ENCODE measurements at places on chromosomes 4 and X.

GRCh38 chrX:119273420-119274192, 37.5 kb downstream of the PGRMC1 start:
- peak; percentile 68 for DNase-seq

DNA sequence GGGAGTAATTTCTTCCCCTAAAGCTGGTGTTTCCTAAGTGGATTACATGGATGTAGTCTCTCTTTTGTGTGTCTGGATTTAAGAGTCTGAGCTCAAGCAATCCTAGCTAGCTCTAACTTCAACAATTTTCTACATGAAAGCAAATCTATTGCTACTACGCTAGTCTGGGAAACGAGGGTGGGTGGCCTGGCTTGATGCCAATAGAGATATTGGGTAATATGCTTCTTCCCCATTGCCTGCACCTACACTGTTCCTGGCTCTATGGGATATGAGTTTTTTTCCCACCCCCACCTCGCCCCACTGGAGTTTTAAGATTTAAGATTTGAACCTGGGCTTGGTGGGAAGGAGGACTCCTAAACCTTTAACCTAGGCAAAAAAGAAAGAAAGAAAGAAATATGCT, 158.8 kb downstream of the RBM46 start:
- DNase-seq: no peak

DNA sequence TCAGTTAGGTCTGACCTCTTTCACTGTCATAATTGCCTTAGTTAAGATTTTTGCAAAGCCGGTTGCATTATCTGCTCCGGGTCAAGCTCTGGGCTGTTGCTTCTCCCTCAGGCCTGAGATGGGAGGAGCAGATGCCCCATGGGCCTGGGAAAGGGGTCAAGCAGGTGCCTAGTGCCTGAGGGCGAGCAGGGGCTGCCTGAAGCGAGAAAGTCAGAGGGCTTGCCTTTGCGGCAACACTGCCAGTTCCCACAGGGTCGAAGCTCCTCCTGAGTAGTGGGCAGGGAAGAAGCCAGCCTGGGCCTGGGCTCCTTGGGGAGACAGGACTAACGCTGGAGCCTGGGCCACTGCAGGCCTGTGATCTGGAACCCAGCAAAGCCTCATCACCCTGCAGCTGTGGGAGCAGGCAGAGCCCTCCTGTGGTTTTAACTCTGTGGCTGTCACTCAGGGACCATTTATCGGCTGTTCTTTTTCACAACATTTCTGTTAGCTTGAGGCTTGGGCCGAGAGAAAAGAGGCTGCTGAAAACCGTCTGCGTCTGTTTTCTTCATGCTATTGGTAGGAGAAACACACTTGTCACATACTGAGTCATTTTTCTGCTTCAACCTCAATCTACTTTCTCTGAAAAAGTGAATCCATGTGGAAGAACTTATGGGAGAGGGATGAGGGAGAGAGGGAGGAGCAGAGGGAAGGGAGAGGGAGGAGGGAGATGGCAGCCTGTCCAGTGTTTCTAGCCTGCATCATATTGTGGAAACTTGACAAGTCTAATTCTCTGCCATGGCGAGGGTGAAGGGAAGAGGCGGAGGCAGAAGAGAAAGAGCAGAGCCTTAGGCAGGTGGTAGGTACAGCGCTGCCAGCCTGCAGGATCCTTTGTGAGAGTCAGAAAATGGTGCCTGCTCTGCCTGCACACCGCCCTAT, 68.4 kb downstream of the RHOH start:
- no peak for DNase-seq

DNA sequence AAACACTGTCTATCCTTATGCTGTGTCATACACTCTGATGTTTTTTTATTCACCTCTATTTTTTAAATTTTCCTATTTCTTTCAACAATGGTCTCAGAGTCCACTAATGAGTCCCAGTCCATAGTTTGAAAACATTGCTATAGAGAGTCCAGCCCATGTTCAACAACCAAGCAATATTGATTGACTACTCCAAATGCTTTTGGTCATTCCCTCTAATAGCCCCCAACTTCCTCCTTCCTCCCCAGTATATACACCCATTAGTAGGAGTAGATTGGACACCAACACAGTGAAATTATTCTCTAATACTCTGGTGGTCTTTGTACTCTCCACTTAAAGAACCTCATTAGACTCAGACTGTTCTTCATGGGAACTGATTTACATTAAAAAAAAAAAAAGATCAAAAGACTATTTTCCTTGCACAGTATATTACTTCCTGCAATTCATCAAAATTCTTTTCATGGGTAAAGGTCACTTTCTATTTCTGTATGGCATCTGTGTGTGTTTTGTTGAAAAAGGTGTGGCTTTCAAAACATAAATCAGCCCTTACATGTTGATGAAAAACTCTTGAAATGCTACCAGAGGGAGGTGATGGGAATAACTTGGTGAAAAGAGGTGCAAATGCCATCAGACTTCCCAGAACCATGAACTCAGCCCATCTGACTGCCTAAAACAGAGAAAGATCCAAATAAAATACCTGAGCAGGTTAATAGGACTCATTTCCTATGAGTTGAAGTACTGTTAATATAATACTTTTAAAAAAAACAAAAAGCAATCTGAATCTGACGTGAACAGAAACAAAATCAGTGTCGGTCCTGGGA, 250.3 kb upstream of the KLF3 start:
- DNase-seq: no peak

GRCh38 chr4:153731239-153731638, 28.6 kb downstream of the RNF175 start:
- no peak for DNase-seq

GRCh38 chrX:78957768-78958130, 12.6 kb downstream of the P2RY10 start:
- DNase-seq: no peak

- no peak for DNase-seq
Observed at GRCh38 chr4:155972098-155972497, 18.4 kb upstream of the CTSO start.

Measured in activated T-cell treated with anti-CD3 and anti-CD28 coated beads, Interleukin-2, amount 50 U/mL, for 48 hours (primary cell).